Activated naive CD8-positive, alpha-beta T cell treated with anti-CD3 and anti-CD28 coated beads, Interleukin-2, amount 10 ng/mL, durations not matched to agents 7 days and 5 days (primary cell): ENCODE measurements at places on chromosomes 4 and X.

- DNase-seq = no peak
Observed at GRCh38 chrX:133335027-133335426, 80.3 kb downstream of the GPC4 start.

DNA sequence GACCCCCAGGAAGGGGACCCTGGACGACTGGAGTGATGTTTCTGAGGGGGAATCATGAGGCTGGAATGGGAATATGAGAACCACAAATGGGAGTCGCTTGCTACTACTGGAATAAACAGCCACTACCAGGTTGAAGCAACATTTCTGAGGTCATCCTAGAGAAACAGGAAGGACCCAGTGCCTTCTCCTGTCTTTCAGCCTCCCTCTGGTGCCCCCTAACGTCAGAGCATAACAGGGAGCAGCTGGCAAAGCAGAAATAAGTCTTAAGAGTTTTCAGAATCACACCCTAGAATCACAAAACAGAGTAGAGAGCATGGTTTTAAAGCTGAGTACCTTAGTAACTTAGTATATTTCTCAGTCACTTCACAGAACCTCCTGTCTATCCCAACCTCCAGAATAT, 347.8 kb upstream of the PITX2 start:
- no peak for DNase-seq

DNA sequence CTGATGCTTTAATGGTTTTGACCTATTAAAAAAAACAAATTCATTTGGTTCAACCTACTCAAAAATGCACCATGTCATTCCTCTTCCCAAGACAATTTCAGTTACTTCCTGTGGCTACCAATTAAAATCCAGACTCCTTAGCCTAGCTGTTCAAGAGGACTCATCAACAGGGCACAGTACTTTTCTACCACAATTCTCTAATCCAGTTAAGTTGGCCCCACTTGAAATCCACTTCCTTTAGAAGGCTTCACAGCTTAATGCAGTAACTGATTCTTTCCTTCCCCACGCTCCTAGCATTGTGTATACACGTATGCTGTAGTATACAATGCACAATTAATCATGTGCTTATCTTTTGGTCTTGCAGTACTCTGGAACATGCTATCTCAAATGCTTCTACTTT, 129.8 kb downstream of the UGT8 start:
- DNase-seq = no peak

DNA sequence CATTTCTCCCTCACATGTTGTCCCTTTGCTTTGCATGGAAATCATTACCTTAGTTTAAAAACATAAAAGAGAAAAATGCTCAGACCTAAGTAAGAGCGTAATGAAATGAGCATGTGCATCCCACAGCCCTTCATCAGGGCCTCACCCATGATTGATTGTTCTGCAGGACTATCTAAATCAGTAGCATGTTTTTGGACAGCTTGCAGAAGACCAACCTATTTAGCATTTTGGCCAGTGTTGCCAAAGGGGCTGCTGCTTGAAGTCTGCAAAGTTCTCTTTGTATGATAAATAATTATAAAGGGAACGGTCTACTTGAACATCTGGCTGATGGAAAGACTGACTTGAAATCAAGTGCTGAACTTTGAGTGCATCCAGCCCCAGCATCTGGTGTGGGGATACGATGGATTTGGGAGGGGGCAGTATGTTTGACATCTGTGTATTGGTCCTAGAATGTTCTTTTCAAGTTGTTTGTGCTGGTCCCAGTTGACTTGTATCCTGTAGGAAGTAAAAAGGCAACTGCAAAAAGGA, 76.1 kb upstream of the LIMCH1 start:
- no peak for DNase-seq

DNA sequence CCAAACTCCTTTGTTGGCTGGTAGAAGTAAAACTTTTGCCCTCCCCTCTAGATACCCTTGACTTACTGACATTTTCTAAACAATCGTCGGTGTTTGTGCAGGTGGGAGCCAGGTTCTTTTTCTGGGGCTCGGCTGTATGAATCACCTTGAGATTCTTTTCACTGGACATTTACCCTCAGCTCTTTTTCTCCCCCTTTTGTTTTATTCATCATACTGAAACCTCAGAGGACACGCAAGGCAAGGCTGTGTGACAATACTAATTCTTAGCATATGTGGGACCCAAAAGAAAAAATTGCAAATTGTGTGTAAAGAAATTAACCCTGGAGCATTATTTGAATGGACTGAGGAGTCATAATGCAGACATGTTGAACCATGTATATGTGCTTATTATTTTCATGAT, 194.0 kb downstream of the PCDH19 start:
- no peak for DNase-seq

DNA sequence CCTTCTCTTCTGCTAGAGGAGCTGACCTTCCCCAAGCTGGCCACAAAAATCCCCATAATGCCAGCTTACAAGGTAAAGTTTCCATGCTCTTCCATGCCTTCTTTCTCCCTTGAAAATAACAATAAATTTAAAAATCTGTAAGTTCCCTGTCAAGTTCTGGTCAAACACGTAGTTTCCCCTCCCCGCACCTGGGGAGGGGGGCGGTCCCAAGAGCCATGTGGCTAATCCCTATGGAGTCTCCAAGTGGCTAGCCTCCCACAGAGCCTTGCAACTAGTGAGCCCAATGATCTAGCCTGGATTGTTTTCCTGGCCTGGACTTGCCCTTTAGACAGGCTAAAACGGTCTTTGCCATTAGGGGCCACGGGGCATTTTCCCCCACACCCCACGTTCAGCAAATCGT, 2.1 kb upstream of the NRK start:
- no peak for DNase-seq

DNA sequence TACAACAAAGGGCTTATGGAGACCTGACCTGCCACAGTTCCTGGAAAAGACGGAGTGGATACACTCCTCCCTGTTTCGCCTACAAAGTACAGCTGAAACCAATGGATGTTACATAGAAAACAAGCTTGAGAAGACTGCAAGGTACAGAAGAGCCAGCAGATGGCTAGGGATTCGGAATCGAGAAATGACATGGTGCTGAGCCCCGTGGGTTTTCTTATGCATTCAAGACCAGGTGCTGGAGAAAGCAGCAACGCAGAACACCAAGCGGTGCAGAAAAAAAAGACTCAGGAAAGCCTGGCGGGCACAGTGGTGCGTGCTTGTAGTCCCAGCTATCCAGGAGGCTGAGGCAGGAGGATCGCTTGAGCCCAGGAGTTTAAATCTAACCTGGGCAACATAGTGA, 13.8 kb downstream of the TIMM17B start:
- no peak for DNase-seq

- DNase-seq = no peak
Observed at GRCh38 chrX:118392716-118393115, 46.8 kb downstream of the WDR44 start.

GRCh38 chr4:86627462-86628135, 33.5 kb downstream of the PTPN13 start:
- no peak for DNase-seq

GRCh38 chr4:158333820-158334219, 123.5 kb downstream of the TMEM144 start:
- DNase-seq = no peak

DNA sequence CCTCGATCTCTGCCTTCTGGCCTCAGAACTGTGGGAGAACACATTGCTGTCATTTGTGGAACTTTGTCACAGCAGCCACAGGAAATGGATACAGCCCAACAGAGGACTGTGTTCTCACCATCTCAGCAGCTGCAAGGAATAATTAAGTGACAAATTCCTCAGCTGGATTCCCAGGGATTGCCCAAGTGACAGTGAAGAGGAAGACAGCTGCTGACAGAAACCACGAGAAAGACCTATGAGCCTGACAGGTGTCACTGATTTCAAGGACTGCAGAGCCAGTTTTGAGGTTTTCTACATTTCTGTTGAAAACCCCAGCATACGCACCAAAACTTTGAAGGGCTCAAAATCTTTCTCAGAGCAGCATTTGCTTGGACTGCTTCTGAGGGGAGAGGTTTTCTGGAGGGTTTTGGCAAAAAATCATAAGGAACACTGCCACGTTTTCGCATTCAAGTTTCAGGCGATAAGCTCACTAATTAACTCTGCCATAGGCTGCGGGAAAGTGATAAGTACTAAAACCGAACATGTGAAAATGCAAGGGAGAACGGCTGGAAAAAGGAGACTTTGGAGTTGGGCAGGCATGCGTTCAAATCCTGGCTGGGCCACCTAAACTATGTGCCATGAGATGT, 88.8 kb downstream of the DRD5 start:
- no peak for DNase-seq

DNA sequence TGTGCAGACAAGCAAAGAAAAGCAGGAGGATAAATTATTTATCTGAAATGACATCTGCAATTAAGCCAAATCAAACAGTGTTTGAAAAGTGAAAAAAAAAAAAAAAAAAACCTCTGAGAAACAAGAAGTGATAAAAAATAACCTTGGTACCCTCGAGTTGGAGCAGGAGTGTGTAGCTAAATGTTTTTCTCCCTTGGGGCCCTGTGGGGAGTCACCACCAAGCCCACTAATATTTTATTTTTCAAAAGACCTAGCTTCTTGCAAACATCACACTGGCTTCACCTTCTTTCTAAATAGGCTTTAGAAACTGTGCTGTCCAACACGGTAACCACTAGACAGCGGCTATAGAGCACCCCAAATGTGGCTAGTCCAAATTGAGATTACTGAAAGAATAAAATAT, 47.7 kb downstream of the SNX25 start:
- no peak for DNase-seq
